ENCODE measurements at places on chromosomes 13 and 19. TPM values are rescaled to one million over a fixed set of nuclear protein-coding genes. Genes with fewer than 3 reads are reported as not detected.

ZNF808 gene
- 29.3 TPM for total RNA-seq

DNA sequence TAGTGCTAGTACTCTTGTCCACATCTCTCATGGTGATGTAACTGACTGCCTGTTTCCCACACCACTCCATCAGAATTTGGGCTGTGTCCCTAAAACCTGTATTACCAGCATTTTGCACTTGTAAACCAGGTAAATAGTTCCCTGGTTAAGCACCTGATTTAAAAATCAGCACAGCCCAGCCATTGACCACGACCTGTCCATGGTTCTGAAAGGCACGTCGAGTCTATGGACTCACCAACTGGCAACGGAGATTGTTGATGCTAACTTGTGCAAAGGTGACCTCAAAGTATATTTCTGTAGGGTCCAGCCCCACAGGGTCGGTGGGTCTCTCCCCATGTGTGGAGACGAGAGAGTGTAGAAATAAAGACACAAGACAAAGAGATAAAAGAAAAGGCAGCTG lies 46.7 kb upstream of the ZNF835 start:
- no peak for DNase-seq

ATP8B3 gene
- 0.52 TPM for total RNA-seq

DNA sequence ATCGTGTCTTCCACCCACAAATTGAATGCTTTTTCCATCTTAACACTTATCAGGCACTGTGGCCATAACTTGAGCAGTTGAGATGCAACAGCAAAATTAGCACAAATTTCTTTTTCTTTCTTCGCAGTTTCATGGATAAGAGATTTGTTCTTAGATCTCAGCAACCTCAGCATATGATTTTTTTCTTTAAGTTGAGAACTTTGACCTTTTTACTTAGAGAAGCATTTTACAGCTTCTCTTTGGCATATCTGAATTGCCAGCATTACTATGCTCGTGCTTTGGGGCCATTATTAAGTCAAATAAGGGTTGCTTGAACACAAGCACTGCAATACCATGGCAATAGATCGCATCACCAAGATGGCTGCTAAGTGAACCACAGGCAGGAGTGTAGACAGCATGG lies 16.1 kb downstream of the USPL1 start:
- DNase-seq, result no peak

GRCh38 chr13:70732611-70733010 lies 624.4 kb upstream of the KLHL1 start:
- DNase-seq, result no peak

DNA sequence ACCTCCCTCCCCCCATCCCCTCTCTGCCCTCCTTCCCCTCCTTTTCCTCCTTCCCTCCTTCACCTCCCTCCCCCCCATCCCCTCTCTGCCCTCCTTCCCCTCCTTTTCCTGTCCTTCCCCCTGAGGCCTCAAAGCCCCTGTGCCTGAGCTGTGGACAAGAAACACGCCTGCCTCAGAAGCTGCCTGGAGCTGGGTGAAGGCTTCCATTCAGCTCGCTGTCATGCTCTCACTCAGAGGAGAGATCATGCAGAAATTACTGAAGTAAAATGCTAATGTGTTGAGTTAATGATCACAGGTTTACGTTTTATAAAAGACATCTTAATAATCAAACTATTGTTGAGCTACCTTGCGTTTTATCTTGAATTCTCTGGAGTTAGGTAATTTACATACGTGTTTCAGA lies 114.5 kb downstream of the ATP11A start:
- DNase-seq, result no peak
